ENCODE measurements at places on chromosomes 16 and 17.

DNA sequence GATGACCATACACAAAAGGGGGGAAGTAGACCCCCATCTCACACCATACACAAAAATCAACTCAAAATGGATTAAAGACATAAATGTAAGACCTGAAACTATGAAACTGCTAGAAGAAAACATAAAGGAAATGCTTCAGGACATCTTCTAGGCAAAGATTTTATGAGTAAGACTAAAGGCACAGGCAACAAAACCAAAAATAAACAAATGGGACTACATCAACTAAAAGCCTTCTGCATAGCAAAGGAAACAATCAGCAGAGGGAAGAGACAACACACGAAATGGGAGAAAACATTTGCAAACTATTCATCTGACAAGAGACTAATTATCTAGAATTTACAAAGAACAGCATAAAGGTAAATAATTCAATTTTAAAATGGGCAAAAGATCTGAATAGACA is 152.1 kb downstream of the AXIN2 start:
- no peak for DNase-seq

DNA sequence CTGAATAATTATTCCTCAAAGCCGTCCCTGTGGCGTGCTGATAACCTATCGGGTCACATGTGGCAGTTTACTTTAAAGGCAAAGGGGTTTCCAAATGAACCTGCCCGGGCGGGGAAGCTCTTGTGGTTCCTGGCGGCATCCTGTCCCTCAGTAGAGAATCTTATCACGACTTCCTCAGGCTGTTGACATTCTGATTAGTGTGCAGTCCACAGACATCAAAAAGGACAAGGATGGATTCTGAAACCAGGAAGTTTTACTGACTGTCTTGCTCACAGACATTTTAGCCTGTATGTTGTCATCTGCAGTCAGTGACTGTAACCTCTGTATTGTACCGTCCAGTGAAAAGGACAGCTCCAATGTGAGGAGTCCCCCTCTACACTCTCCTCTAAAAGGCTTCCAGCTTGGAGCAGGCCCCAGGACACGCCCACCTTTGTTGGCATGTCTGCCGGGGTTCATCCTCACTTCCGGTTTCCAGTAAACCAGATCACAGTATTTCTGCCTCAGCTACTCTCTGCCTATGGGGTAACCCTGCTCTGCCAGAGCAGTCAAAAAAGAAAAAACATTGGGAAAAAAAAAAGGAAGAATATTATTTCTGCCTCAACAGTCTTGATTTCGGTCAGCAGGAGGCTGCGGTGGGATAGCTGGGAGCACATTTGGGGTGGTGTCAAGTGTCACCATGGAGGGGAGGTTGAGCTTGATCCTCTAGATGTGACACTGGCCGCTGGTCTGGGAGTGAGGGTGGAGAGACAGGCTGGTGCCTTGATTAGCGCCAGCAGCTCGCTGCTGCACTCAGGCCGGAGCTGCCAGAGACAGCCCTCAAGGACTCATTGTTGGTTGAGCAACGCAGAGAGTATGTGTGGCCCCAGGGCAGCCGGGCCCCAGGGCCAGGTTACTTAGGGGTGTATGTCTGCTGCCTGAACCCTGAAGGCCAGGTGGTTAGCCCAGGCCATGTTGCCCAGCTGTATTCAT is 89.0 kb upstream of the DNAH17 start:
- peak; percentile 58 for DNase-seq

DNA sequence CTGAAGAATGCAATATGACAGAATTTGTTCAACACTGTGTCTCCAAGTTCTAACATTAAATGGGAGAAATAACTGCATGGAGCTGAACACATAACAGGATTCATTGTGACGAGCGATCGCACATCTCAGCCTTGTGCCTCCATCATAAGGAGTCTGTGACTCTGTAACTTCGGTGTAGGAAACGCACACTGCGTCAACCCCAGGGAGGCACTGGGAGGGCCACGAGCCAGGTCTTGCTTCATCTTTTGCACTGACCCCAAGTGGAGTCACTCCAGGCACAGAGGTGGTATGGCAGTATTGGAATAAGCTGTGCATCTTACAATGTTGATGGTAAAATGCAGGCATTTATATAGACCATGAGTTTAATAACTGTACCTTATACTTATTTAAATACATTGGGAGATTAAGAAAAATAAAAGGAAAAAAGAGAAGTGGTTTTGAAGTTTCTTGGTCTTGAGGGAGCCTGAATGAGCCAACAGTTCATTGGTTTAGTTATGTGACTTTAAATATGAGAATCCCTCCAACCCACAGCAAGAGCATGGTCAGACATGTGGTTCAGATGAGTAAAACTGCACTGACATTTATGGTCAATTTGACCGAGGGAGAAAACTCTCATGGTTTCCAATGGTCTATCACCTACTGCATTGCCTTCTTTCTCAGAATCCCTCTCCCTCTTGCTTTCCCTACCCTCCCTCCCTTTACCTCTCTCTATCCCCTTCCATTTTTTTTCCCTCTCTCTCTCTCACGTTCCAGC is 5.7 kb upstream of the PMP22 start:
- DNase-seq, result no peak

DNA sequence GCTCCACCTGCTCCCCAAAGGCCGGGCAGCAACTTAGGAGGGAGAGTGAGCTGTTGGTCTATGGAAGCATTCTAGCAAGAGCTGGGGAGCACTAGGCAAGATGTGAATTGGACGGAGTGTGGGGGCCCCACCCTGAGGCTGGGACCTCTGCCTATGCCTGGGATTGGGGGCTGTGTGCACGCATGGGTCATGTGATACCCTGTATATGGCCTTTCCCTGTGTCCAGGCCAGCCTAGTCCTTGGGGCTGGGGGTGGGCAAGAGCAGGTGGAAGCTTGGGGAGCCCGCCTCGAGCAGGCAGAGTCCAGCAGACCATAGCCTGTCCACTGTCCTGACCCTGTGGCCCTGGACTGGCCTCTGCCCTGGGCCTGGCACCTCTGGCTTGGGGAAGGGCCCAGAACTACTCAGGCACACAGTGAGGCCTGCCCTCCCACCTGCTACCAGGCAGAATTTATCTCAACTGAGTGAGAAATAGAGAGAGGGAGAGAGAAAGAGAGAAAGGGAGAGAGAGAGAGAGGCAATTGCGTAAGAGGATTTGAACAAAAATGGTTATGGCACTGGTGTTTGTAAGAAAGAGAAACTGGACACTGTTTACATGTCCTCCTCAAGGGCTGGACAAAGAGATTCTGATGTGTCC is 19.1 kb downstream of the PDP2 start:
- DNase-seq, result no peak

DNA sequence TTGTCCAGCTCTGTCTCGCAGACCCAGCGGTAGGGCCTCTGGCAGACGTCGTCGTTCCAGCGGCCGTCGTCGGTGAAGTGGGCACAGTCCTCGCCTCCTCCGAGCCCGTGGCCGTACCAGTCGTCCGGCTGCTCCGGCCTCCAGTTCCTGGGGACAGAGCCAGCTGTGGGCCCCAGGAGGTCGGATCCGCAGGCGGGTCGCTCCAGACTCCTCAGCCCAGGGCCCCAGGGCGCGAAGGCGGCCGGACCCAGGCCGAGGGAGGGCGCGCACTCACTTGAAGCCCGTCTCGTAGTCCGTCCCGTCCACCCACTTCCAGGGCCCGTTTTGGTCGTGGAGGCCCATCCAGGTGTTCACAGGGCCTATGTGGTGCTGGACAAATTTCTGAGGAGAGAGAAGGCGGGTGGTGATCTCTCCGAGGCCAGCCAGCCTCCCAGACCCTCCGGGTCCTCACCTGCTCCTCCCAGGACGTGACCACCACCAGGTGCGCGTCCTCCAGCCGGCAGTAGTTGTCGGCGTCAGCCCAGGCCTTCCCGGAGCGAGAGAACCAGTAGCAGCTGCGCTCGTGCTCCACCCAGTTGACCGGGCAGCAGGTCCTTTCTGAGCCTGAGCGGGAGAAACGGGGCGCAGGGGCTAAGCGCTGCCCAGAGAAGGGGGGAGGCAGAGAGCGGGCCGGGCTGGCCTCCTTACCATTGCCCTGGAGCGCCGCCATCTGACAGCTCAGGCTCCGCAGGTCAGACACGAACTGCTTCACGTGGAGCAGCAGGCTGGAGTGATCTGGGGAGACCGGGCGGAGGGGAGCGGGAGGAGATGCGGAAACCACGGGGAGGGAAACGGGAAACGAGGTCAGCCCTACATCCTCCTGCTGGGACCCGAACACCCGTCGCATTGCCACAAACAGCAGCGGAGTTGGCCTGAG is 5.2 kb downstream of the ASGR1 start:
- peak; percentile 30 for DNase-seq

GRCh38 chr16:23706439-23706838 is 6.6 kb downstream of the ERN2 start:
- DNase-seq, result no peak

DNA sequence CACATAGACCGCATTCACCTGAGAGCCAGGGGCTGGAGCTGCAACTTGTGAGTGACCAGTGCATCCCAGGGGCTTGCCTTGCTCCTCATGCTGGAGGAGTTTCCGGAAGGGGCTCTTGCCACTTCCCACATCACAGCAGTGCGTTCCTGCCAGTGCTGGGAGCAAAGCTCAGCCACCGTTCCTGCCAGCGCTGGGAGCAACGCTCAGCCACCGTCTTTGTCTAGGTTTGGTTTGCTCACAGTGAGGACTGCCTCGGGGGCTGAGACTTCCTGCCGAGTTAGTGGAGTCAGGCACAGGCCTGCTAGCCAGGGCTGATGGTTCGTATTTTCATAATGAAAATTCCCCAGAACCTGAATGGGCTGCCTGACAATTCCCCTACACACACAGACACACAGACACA is 5.4 kb upstream of the CHRNE start:
- peak; percentile 27 for DNase-seq

DNA sequence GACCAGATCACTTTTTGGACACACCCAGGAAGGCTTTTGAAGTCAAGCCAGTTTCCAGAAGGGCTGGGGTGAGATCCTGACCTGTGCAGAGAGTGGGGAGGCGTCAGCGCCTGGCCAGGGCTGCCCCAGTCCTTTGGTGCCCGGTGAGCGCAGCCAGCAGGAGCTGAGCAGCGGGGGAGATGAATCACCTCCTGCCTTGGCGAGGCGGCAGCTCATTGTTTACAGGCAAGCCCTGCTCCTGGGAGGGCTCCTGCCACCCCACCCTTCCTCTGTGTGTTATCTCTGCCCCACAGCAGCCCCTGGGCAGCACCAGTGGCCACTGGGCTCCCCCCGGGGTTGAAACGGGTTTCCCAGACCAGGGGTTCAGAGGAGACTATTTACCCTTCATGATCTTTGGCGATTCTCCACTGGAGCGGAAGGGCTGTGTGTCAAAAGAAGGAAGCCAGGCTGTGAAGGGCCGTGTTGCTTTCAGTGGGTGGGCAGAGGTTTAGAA is 14.1 kb upstream of the ITGB4 start:
- DNase-seq, result no peak

GRCh38 chr17:57530508-57530907 is 214.6 kb downstream of the CCDC182 start:
- no peak for DNase-seq

- DNase-seq, result no peak
Measured at GRCh38 chr16:71788578-71788977, 20.1 kb downstream of the AP1G1 start.

DNA sequence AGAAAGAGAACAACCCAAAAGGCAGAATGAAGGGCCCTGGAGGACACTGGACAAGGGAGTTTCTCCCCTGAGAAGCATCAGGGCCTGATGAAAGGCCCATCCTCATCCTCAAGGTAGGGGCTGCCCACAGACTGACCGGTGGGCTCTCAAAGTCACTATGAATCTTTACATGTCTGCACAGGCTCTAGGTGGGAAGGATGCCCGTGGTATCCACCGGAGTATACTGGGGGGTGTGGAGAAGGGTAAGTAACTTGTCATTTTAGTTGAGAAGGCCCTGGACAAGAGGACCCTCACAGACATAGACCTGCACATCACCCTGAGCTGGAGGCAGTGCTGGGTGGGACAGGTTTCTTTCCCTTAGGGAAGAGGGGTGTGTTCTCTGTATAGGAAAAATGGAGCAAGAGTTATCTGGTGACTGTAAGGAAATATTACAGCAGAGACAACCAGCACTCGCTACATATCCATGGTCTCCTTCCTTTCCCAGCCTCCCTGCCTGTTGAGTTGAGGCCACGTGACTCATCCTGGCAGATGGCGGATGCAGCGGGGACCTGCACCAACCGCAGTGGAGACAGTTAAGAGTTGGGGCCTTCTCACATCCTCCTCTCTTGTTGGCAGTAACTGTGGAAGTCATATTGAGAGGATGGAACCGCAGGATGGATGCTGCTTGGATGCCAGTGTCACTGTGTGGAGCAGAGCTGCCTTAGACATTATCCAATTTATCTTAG is 45.6 kb upstream of the KCNJ12 start:
- no peak for DNase-seq

DNA sequence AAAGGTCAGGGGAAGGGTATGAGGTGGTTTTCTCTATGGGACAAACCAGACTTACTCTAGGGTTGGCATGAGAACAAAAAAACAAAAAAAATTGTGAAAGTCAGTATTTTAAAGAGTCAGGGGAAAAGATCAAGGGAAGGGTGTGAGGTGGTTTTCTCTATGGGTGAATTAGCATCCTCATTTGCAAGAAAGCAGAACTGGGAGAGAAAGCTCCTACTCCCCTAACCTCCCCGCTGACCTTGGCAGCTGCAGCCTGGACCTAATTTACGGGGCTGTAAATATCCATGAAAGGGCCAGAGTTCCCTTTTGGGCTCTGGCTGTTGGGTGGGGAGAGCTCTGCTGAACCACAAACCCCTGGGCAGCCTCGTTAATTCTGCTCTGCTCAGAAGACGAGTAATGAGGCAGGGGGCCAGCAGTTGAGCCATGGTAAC is 10.6 kb downstream of the RHBDL3 start:
- DNase-seq, result no peak

GRCh38 chr17:45429339-45430005 is 3.2 kb downstream of the ARHGAP27 start:
- no peak for DNase-seq

DNA sequence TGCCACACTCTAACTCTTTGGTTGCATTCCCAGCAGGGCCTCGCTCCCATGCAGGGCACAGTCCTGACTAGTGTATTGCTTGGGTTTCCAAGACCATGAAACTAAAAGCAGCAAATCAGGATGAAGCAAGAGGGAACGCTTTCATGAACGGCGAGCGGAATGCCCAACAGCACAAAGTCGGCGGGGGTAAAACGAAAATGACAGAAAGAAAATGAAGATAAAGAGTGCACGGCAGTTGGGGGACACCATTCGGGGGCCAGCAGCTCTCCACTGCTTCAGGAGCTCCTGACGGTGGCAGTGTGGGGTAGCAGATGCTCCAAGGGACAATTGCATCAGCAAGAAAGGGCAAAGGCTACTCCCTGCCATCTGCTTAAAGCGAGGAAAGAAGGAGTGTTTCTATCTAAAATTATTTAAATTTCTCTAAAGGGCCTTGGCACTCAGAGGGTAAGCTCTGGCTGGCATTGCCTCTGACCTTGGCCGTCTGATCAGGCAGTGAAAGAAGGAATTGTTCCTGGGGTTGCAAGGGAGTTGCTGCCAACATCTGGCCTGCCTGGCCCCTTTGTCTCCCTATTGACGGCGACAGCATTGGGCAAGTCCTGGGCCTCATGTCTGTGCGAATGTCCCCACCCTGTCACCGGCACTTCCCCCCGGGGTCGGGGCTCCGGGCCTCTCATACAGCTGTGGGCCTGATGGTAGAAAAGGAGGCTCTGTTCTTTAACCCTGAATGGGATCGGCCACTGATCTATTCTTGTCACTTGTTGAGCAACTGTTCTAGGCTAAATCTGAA is 138.2 kb downstream of the CMIP start:
- DNase-seq, result no peak

GRCh38 chr17:13646969-13647542 is 45.3 kb upstream of the HS3ST3A1 start:
- no peak for DNase-seq
